ENCODE measurements at places on chromosomes 6 and 20.

GRCh38 chr6:44679438-44680201 lies 292.1 kb downstream of the CDC5L start:
- DNase-seq: no peak

- DNase-seq: no peak
Measured at GRCh38 chr6:69631552-69632346, 165.1 kb downstream of the LMBRD1 start.

- DNase-seq: no peak
Measured at GRCh38 chr6:52801188-52801841, 2.3 kb downstream of the GSTA1 start.

DNA sequence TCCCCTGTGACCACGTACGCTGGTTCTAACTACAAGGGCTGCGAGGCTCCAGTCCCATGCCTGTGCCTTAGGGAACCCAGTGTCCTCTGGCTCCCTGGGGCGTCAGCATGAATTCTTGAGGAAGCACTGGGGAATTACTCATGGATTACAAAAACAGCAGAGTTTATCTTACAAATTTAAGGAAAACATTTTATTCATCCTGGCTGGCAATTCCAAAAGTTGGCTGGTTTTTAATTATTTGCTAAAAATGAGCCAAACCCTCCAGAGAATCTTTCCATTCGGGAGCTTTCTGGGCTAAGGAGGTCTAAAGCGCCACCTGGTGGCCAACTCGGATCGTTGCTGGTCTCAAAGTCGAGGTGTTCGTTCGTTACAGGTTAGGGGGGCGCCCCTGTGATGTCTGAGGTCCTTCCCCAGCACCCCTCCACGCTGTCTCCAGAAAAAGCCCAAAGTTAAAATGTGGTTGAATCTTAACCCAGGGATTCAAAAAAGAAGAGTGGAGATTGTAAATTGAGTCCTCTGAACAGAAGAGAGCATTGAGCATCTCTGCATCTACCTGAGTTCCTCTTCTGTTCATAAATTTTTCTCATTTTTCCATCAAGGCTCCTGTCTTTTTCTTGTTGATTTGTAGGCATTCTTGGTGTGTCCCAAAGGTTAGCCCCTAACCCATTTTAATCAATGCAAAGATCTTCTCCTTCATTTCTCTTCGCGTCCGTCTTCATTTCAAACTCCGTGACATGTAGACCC lies 99.4 kb downstream of the BFSP1 start:
- DNase-seq: peak; percentile 46

GRCh38 chr20:48793776-48794175 lies 34.0 kb downstream of the PREX1 start:
- DNase-seq: no peak

- no peak for DNase-seq
Measured at GRCh38 chr6:42366999-42367352, 84.8 kb downstream of the TRERF1 start.

GRCh38 chr6:89122625-89123024 lies 4.8 kb upstream of the SRSF12 start:
- DNase-seq: peak; percentile 44

GRCh38 chr20:59247731-59248684 lies 52.4 kb upstream of the EDN3 start:
- DNase-seq: no peak

DNA sequence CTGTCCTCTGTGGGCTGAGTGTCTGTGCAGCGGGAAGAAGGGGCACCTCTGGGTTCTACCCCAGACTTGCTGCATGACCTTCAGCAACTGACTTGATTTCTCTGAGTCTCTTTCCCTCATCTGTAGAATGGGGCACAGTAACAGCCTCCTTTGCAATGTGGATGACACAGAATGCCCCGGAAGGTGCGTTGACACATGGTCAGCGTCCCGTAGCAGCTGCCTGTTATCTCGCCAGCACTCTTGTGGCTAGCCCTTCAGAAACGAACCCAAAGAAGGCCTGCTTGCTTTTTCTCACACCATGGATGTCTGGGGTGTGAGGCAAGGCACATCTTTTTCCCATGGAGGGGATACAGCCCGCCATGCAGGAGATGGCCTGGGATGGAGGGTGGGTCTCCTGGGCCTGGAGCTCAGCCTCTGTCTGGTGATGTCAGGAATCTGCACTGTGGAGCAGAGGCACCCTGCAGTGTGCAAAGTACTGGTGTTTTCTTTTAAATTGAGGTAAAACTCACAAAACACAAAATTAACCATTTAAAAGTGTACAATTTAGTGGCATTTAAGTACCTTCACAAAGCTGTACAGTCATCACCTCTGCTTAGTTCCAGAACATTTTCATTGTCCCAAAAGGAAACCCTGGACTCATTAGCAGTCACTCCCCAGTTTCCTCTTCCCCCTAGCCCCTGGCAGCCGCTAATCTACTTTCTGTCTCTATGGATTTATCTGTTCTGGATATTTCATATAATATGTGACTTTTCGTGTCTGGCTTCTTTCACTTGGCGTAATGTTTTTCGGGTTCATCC lies 59.8 kb upstream of the FAM83D start:
- DNase-seq: no peak

- no peak for DNase-seq
Measured at GRCh38 chr6:166758136-166758704, 131.2 kb upstream of the RPS6KA2 start.

GRCh38 chr20:37297066-37297736 lies 7.7 kb downstream of the MANBAL start:
- no peak for DNase-seq

- DNase-seq: no peak
Measured at GRCh38 chr6:39452306-39453145, 130.0 kb upstream of the KCNK16 start.

DNA sequence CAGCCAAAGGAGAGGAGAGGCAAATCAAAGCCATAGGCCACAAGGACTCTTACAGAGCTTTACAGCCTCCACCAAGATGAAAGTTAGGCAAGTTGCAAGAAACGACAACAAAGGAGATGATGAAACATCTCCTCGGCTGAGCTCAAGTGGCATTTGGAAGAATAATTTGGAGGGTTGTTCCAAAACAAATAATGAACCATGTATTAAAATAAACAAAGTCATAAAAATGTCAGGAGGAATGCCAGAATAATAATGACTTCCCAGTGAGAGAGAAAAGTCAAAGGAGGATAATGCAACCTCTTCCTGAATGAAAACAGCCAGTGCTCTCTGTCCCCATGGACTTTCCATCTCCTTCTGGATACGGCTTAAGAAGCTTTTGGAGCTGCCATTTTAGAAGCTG lies 371.4 kb upstream of the ID4 start:
- no peak for DNase-seq

GRCh38 chr6:45702849-45703739 lies 312.6 kb downstream of the CLIC5 start:
- DNase-seq: no peak

DNA sequence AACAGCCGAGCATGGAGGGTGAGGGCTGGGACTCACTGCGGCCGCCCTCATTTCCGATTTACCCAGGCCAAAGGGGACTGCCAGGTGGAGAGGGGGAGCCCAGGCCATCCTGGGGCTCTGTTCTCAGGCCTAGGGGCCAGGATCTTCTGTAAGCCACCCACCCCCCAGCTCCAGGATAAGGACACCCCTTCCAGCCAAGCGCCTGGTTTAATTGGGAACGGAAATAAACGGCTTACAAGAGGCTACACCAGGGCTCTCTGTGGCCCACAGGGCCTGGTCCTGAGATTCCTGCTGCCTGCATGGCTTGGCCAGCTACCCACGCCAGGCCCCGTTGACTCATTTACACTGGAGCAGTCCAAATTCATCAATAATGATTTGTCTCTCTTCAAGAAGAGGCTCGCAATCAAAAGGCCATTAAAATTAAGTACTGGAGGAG lies 68.1 kb upstream of the TOP1 start:
- no peak for DNase-seq

DNA sequence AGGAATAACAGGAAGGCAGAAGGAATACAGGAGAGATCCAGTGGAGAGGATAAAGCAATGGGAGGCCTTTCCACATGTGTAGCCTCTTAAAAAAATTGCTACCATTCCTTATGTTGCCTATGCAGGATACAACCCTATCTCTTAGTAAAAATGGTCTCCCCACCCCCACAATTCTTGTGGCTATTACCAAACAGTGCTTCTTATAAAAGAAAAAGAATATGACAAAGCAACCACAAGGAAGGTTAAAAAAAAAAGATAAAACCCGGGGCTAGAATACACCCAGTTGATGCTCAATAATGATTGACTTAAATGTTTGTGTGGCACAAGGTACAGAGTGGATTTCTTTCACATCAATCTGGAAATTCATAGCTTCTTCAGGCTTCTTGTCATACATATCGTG lies 250.9 kb downstream of the HIVEP2 start:
- no peak for DNase-seq

GRCh38 chr6:117237561-117237960 lies 27.8 kb upstream of the VGLL2 start:
- DNase-seq: no peak

DNA sequence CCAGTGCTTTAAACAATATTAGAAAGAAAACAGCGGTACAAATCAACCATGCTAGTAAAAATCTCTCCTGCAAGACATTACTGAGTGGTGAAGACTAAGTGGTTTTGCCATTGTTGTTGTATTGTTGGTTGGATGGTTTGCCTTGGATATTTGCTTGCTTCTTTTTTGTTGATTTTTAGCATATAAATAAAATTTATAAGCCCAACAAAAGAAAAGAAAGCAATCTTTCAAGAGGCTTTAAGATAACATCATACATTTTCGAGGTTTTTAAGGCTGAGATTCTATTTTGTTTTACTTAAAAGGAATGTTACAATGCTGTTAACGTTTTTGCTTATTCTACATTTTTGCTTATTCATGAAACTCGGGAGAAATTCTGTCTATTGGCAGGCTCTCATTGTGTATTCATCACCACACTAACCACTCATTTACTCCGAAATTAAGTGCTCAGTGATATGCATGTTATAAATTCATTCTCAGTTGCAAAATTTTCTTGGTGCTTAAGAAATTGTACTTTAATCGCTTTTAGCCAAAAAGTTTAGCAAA lies 139.1 kb downstream of the LAMA2 start:
- no peak for DNase-seq

- DNase-seq: no peak
Measured at GRCh38 chr6:24865161-24865560, 66.4 kb upstream of the ARMH2 start.

DNA sequence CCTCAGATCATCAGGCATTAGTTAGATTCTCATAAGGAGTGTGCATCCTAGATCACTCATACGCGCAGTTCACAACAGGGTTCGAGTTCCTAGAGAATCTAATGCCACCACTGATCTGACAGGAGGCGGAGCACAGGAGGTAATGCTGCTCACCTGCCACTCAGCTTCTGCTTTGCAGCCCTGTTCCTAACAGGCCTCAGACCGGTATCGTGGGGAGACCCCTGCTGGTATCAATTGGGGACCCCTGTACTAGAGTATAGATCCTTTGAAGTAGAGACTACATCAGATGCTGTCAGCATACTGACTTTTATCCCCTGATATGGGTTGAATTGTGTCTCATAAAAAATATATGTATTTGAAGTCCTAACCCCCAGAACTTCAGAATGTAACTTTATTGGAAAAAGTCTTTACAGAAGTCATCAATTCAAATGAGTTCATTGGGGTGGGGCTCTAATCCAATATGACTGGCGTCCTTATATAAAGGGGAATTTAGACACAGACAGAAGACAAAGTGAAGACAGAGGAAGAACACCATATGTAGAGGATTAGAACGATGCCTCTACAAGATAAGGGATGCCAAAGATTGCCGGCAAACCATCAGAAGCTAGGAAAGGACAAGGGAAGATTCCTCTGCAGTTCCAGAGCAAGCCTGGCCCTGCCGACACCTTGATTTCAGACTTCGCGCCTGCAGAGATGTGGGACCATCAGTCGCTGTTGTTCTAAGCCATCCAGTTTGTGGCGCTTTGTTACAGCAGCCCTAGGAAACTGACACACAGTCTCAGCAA lies 104.4 kb upstream of the BTBD3 start:
- DNase-seq: no peak

- DNase-seq: no peak
Measured at GRCh38 chr6:1404713-1405098, 15.3 kb downstream of the FOXF2 start.

DNA sequence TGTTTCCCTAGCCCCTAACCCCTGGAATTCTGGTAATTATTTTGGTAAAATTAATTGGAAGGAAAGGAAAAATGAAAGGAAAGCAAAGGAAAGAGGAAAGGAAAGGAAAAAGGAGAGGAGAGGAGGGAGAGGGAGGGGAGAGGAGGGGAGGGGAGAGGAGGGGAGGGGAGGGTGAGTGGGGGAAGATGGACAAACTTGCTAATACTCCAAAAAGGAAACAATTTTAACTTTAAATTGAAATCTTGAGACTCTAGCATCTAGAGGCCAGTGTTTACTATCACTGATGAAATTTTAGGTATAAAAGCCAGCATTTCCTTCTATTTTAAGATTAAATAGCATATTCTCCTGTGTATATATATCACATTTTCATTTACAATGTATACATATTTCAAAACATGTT lies 156.5 kb downstream of the COL12A1 start:
- no peak for DNase-seq

DNA sequence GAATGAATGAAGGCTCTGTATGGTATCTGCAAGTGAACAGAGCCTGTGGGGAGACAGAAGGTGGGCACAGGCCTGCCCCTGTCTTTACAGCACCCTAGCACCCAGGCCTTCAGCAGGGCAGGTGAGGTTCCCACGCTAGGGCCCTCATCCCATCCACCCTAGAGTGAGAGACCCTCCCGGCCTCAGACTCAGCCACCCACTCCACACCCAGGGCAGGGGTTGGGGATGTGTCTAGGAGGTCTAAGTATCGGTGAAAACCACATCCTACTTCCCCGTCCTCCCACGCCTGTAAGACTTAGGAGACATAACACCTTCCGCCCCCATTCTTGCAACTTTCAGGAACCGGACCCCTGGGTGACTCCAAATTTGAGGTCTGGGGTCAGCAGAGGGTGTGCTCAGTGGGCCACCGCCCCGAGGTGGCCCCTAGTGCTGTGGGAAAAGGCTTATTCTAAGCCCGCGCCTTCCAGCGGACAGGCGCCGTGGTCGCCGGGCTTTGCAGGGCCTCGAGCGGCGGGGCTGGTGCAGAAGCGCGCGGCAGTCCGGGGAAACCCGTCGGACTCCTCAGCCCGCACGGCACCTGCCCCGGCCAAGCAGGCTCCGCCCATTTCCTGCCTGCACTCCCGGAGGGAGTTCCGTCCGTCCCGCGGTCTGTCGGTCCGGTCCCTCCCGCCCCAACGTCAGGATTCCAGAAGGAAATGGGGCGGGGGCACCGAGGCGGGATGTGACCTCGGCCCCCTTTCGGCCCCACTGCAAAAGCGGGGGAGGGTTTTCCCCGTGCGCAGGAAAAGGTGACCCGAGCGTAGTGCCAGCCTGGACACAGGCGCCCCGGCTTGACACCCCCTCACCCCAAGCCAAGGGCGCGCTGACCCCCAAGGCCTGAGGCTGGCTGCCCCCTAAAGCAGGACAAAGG lies 868 bp downstream of the SAMD10 start:
- DNase-seq: peak; percentile 42

All from CD4-positive, alpha-beta T cell treated with Interleukin-4 for 4 hours (primary cell).